GM23248 (cell line): ENCODE measurements at places on chromosomes 2 and 18. TPM values are rescaled to one million over a fixed set of nuclear protein-coding genes. Genes with fewer than 3 reads are reported as not detected.

The NAT8 gene
- not detected in 2 replicates for total RNA-seq

The IL36A gene
- not detected in 2 replicates for total RNA-seq

The TUBA4B gene
- not detected in 2 replicates for total RNA-seq

The CYP26B1 gene
- total RNA-seq = 0.25 and 0.32 TPM in 2 replicates

The ABHD1 gene
- total RNA-seq = not detected in 2 replicates

The MAPK4 gene
- total RNA-seq = 0.22 TPM in 1 of 2 replicates, not detected in the other

The ANKRD30B gene
- not detected in 2 replicates for total RNA-seq

The MRPL30 gene
- total RNA-seq = 29.2 and 30.9 TPM in 2 replicates

The STRADB gene
- total RNA-seq = 21.2 and 31.2 TPM in 2 replicates

The IL36G gene
- not detected in 2 replicates for total RNA-seq

The SLC38A11 gene
- total RNA-seq = not detected in 2 replicates

The GPR45 gene
- not detected in 2 replicates for total RNA-seq

The SPP2 gene
- total RNA-seq = not detected in 2 replicates

The CRYGC gene
- total RNA-seq = not detected in 2 replicates

The PROC gene
- not detected in 2 replicates for total RNA-seq

The LRRC30 gene
- total RNA-seq = not detected in 2 replicates
